Cardiac fibroblast (primary cell): ENCODE measurements at places on chromosomes 5 and 9.

DNA sequence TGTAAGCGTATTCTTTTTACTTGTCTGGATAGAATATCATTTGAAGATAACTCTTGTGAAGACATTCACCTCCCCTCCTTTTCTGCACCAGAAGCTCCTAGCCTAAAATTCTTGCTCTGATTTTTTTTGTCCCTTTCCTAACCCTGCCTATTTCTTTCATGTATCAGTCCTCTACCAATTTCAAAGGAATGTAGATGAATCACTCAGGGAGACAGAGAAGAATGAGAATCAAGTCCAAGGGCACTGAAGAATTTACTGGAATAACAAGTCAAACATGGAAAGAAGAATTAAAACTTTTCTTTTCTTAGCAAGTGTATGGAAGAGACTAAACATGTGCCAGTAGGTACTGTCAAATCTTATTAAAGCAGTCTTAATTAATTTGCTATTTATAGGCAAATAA is 618.7 kb downstream of the DNAH5 start:
- DNase-seq = no peak

GRCh38 chr5:31523041-31523440 is 8.9 kb downstream of the DROSHA start:
- DNase-seq = no peak

GRCh38 chr9:103902263-103902662 is 191.8 kb upstream of the SMC2 start:
- no peak for DNase-seq

DNA sequence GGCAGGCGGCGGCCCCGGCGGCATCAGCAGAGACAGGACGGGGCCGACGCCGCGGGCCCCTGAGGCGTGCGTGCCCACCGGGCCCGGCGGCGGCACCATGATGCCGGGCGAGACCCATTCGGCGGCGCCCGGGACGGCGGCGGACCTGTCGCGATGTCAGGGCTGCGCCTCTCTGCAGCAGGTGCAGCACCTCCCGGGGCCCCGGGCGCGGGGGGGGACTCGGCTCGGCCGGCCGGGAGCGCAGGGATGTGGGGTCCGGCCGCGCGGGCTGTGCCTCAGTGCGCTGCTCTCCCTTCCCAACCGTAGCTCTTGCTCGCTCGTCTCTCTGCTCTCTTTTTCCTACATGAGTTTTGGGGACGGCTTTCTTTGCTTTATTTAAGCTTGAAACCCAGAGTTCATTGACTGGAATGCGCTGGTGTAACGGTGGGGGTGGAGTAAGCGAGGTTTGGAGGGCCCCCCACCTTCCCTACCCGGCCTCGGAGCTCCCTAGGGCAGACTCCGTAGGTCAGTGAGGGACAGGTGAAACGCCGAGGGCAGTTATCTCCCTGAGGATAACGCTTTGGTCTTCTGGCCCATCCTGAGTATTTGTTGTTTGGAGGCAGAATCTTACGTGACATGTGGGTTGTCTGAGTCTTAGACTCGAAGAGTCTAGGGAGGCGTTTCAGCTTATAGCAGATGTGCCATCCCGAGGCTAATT is 490 bp downstream of the ICE1 start:
- peak; percentile 3 for DNase-seq

DNA sequence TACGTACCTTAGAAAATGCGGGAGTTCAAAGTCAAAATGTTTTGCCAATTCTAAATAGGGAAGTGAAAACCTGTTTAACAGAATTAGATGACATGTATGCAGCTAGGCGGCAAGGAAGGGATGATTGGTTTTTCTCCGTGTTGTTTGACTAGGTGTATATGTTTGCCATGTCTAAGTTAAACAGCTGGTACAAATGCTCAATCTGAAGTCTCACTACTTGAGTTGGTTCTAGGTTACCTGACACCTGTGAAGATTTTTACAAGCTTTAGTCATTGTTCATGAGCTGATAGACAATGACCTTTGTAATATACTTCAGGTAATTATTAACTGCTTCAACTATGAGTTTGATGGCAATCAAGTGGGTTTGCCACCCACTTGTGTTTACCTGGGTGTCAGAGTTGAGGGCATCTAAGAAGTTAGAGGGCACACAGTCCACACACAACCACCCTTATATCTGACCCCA is 74.3 kb downstream of the SLC44A1 start:
- DNase-seq = no peak

DNA sequence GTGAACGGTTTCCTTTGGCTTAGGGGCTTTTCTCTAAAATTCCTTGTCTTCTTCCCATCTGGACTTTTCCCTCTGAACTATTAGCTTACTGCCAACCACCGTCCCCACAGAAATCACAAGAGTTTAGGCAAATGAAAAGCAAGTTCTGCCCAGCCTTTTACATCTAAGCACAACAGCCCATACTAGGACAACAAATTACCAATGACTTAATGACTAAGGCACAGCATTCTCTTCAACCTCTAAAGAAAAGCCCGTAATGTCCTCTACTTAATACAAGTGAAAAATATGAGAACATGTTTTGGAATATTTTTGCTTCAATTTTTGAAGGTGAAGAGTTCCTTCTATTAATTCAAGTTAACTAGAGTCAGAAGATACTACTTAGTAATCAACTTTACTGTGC is 1.2 kb downstream of the ZBTB5 start:
- DNase-seq = no peak

DNA sequence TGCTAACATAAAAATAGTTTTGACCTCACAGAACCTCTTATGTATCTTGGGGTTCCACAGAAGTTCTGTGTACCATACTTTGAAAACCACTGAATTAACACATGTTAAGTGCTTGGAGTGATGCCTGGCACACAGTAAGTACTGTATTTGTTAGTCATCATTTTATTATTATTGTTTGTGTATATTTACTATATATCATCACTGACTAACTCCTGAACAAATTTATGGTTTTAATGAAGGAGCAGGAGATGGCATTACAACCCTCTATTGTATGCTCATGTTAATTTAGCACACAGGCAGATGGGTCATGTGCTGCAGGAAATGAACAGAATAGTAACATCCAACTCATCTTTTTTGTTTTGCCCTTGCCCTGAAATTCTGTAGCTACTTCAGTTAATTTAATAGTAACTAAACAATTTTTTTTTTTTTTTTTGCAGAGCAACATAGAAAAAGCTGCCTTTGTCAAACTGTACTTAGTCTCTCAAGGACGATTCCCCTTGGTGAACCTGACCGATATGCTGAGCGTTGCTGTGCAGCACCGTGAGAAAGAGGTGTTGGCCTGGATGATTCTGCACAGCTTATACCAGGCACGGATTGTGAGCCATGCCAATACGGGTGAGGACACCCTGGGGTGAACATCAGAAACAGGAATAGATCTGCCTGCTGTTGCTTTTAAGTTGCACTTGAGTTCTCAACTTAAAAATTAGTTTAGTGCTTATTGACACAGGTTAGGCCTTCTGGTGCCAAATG is 45.4 kb downstream of the HACD4 start:
- no peak for DNase-seq

DNA sequence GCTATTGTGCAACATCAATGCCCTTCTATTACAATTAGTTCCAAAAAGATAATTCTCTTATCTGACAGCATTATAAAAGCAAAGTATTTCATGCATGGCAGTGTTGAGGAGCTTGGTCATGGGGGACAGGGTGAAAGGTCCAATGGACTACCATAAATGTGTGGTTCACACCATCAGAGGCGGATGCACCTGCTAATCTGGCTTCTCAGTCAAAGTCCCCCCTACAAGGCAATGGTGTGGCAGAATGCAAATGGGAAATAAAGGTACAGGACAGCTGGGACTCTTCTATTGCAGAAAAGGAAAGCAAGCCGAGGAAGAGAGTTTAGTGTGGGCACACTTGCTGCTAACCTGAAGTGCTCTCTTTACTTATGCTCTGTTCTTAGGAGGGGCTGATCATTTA is 369.1 kb downstream of the NDUFS4 start:
- DNase-seq = no peak

GRCh38 chr5:126552614-126553013 is 42.4 kb downstream of the ALDH7A1 start:
- DNase-seq = no peak

DNA sequence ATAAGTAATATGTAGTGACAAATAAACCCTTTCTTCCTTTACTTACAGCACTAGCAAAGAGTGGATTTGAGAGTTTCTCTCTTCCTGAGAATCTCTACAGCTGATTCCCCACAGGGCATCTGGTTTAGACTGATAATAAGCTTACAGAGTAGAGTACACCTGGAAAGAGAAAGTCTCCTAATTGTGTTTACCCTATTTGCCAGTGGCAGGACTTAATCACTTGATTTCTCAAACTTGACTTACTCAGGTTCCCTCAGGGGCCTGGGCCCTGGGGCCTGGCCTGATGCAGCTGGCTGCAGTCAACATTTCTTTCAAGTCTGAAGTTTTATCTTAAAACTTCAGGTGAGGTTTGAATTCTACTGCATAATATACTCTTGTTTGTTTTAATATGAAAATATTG is 38.0 kb upstream of the UBTD2 start:
- DNase-seq = no peak

DNA sequence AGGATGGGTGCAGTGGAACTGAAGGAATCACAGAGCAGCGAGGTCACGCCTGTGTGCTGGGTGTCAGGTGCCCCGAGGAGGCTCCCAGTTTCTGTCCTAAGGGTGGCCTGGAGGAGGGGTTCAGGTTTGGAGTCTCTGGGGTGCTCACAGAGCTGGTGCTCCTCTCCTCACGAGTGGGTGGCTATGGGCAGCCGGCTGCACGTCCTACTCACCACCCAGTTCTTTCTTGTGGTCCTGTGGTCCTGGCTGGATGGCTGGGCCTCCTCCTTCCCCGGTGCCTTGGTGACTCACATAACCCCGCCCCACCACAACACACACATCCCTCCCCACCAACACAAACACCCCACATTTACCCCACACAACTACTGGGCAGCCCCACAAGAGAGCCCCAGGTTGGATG is 9.9 kb upstream of the PTGS1 start:
- DNase-seq = no peak

DNA sequence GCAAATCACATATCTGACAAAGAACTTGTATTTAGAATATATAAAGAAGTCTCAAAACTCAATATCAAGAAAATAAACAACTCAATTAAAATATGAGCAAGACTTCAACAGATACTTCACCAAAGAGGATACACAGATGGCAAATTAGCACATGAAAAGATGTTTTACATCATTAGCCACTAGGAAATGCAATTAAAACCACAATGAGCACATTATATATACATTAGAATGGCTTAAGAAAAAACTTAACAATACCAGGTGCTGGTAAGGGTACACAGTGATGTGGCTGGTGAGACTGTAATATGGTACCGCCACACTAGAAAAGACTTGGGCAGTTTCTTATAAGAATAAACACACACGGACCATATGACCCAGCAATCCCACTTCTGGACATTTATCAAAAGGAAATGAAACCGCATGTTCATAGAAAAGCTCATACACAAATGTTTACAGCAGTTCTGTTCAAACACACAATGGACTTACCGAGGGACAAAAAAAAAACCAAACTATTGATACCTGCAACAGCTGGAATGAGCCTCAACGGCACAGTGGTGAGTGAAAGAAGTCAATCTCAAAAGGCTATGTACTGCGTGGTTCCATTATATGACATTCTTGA is 27.6 kb downstream of the SEMA4D start:
- DNase-seq = no peak

GRCh38 chr5:127210042-127210441 is 80.6 kb upstream of the MEGF10 start:
- DNase-seq = peak; percentile 29

DNA sequence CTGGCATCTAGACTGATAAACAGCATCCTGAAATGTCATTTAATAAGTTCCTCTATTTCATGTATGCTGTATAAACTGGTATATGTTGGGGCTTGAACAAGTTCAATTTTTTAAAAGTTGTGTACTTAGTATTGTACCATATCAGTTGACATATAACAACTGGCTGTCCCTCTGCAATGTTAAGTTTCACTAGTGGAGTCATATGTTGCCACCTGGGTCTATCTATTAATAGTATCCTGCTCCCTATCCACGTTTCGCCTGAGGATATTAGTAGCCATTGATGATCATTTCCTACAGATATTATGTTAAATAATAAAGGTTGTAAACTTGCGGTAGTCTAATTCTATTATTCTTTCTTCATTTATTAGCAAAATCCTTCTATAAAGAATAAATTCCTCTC is 177.6 kb downstream of the RFX3 start:
- DNase-seq = no peak

DNA sequence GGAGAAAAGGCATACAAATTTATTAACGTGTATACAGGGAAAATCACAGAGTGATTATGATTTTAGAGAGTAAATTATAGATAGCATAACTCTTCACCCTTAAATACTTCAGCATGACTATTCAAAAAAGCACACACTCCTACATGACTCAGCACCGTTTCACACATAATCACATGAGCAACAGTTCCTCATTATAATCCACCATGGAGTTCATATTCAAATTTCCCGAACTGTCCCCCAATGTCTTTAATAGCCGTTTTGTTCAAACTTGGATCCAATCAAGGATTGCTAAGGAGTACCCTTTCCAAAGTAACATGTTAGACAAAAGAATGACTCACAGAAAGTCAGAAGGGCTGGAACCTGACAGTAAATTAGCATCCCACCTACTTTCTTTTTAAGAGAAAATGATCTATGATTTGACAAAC is 32.1 kb downstream of the RAPGEF1 start:
- DNase-seq = peak; percentile 75

DNA sequence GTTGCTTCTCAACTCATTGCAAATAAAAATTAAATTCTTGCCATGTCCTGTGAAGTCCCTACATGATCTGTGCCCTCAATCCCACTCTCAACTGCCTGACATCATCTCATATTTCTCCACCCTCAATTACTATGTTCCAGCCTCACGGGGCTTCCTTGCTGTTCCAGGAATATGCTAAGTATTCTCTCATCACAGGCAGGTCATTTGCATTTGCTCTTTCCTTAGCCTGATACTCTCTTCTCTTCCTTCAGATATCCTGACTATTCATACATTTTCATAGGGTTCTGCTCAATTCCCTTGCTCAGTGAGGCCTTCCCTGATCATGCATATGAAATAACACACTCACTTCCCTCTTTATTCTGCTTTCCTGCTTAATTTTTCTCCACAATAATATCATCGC is 135.1 kb upstream of the DAB2 start:
- DNase-seq = no peak

- DNase-seq = peak; percentile 65
These were observed 149.9 kb downstream of the ISOC1 start for GRCh38 chr5:129244478-129244877.

- no peak for DNase-seq
These were observed 16.7 kb upstream of the TRPC7 start for GRCh38 chr5:136382071-136382470.

- no peak for DNase-seq
These were observed 21.3 kb downstream of the TBC1D9B start for GRCh38 chr5:179886190-179886911.

DNA sequence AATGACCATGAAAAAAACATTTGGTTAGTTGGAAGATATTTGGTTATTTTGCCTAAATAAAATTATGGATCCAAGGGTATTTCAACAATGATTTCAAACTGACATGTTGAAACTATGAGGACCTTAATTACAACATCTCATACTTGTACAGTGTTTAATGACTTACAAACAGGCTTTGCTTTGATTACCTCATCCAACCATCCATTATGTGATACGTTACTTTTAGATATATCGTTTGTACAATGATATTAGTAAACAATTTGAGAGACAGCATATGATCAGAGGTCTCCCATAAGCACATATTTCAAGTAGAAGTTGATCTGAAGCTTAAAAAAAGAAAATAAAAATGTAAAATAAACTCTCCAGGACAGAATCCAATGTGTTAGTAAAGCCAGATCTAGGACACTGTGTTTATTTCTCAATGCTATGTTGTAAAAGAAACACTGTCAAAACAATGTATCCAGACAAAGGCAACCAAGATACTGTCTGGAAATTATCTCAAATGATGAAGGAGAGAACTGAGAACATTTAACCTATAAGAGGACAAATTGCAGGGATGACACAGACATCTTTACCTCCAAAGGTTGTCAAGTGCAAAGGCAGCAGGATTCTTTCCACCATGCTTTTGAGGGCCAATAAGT is 116.0 kb upstream of the TARS1 start:
- DNase-seq = no peak
